ENCODE measurements at places on chromosomes 2 and 18.

DNA sequence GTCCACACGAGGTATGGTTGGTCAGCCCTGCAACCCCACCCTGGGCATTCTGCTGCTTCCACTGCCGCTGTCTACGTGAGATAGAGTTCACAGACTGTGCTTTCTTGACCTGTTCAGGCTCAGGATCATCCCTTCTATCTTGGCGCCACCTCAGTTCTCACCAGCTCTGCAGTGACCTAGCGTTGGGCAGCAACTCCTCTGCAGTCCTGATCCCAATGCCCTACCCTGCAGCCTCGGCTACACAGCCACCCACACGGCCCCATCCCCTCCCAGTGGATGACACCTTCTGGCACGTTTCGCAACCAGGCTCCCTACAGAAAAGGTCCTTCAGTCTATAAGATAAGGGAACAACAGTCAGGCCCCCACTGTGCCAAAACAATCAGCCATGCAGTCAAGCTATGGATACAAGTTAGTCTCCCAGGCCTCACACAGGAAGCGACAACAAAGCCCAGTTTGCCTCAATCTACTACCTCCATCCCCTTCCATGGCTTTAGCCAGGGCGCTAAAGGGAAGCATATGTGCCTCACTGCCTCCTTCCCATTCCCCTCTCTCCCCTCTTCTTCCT is 317.9 kb upstream of the PKDCC start:
- DNase-seq, result no peak

DNA sequence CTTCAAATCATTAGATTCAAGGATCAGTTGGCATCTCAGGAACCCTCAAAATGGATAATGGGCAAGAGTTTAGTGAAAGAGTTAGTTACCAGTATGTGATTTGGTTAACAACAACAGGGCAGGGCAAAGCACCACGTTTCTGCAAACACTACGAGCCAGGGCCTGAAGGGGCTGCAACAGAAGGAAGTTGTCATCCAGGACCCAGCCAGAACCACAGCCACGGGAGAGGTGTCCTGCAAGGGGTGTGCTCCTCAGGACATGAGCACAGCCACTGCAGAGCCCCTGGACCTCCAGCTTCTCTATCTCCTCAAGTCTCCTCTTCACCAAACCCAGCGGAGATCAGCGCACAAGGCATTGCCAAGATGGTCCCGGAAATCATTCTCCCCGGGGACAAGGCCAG is 173.3 kb upstream of the PIEZO2 start:
- no peak for DNase-seq

DNA sequence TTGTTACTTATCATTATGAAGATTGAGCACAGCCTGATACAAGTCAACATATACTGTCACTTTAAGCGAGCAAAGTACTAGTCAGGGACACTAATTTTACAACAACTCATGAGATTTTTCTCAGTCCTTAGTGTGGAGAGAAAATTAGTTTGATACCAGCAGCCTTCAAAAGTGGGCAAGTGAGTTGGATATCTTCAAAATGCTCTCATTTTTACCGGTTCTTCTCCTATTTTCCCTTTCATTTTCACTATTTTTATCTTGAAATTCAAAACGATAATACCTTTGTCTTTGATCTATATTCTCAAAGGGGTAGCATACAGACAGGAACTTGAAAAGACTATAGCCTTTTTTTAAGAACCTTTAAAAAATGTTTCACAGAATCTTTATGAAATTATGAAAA is 52.0 kb upstream of the UBXN4 start:
- no peak for DNase-seq

DNA sequence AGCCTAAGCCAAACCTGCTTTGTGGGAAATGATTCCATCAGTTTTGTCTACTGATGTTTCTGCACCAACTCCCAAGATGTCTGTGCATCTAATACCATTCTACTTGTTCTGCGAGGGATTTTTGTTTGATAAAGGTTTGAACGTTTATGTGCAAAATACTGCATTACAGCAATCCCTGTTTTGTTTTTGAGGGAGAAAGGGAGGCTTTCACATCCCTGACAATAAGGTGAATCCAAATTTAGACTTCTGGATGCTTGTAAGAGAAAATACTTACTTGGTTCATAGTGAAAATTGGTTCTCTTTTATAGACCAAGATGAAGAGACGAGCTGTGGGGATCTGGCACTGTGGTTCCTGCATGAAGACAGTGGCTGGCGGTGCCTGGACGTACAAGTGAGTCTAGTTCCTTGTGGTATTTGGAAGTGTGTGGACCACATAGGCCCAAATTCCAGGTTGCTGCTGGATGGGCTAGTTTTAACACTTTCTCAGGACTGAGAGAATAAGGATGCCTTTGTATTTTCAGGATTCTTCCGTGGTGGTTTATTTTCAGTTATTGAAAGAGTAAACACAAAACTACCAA is 1.1 kb downstream of the RPL37A start:
- no peak for DNase-seq
